ENCODE measurements at places on chromosomes 12 and 14.
A peak's percentile ranks its signal among the peaks of the same experiment; 100 is the strongest.

DNA sequence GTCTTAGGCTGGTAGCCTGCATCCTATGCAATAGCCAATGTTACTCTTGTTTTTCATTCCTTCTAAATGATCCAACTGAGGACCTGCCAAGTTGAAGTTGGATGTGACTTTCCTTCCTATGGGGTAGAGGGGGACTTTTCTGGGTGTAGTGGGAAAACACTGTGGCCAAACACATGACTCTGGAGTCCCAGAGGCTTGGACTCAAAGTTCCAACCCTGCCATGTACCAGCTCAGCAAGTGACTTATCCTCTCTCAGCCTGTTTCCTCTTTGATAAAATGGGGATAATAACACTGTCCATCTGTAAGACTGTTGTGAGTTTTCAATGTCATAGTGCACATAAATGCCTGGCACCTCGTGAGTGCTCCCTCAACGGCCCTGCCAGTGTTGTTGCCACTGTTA, 97.0 kb downstream of the ZFP36L1 start:
- no peak for DNase-seq

- no peak for DNase-seq
These were observed 100.9 kb upstream of the C14orf180 start for GRCh38 chr14:104478656-104479055.

DNA sequence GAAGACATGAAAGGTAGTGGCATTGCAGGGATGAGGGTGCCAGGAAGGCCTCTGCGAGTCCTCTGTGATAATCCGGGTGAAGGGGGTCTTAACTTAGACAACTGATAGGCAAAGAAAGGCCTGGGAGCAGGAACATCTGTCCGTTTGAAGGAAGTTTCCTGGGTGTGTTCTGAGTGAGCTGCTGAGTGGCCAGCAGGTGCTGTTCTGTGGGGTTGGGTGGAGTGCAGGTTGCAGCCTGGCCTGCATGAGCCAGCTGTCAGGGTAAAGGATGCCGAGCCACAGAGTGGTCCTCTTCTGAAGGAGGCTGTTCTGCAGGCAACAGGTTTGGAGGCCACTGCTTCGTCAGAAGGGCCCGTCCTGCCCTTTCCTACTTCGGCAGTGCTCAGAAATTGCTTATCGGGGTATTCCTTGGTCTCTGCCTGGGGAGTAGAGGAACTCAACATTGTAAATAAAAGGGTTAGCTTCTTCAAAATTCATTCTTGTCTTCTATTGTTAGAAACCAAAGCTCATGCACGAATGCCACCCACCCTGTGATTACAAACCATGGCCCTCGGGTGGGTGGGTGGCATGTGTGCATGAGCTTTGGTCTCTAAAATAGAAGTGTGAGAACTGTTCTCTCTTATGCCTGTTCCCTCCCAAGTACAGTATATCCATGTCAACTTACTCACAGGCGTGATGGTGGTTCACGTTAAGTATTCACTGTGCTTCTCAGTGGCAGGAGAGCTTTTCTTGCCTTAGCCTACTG, 118.9 kb downstream of the CHST11 start:
- DNase-seq = no peak

DNA sequence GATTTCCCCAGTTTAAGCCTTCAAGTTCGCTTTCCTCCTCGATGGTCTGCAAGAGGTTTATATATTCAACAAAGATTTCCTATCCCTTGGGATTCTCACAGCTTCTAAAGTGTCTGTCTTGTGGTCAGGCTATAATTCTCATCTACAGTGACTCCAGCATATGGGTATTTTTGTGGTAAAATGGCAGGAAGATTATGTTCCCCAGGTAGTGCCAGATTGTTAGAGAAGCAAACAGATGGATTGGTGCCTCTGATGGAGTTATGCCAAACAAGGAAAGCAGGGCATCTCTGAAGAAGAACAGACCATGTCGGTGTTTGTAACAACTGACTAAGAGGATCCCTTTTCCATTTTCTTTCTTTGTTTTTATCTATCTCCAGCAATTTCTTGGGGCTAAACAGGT, 5.5 kb upstream of the CCDC175 start:
- DNase-seq = no peak

GRCh38 chr14:67268426-67269150, 27.4 kb downstream of the PALS1 start:
- no peak for DNase-seq

DNA sequence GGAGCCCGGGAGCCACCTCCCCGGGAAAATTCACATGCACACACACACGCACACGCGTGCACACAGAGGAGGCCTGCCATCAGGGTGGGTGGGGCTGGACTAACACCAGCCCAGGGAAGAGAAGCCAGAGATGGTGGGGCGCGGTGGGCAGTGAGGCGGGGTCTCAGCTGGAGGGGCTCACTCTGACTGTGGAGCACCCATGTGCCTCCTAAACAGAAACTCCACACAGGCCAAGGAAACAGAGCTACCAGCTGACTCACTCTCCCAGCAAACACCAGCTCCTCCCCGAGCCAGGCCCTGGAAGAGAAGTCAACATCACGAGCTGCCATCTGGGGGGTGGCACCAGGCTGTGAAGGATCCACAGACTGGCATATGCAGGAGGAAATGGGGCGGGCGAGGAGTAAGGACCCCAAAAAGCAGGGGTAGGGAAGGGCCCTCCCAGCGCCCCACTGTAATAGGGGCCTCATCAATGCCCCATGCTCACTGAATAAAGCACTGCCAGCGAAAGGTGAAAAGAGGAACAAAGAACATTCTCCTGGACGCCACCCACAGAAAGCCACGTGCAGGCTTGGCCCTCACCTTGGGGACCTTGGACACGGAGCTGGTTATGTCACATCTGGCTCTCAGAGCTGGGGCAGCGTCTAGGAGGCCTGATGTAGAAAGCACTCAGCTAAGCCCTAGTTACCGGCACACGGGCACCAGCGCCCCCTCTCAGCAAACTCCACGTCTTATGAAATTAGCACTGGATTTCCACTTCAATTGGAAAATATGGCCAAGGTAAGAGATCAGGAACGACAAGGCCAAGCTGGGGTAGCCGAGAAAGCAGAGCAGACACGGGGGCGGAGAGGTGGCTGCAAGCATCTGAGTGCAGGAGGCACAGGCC, 8.4 kb upstream of the INF2 start:
- no peak for DNase-seq

- DNase-seq = no peak
These were observed 16.4 kb upstream of the LTBP2 start for GRCh38 chr14:74628418-74628817.

GRCh38 chr12:70049596-70050360, 193.5 kb upstream of the CNOT2 start:
- DNase-seq = no peak

GRCh38 chr14:97077253-97077653, 280.1 kb downstream of the VRK1 start:
- no peak for DNase-seq

DNA sequence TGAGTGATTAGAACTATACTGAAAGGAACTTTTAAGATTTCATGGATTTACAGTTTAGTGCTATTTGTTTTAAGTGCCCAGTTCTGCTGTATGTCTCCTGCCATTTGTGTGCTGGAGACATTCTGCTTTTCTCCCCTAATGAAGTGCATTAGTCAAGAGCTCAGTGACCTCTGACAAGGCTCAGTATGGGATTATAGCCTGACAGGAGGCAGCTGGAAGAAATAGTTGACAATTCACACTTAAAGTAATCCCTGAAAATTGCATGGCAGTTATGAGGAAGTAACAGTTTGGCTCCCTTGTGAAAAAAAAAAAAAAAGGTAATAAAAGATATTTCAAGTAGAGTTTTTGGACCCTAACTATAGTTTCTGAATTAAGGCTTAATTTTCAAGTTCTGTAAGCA, 70.3 kb downstream of the ALX1 start:
- no peak for DNase-seq

- DNase-seq = no peak
These were observed 89.1 kb downstream of the MIA2 start for GRCh38 chr14:39322807-39323206.

- DNase-seq = no peak
These were observed 352.7 kb downstream of the AEBP2 start for GRCh38 chr12:19792028-19792427.

DNA sequence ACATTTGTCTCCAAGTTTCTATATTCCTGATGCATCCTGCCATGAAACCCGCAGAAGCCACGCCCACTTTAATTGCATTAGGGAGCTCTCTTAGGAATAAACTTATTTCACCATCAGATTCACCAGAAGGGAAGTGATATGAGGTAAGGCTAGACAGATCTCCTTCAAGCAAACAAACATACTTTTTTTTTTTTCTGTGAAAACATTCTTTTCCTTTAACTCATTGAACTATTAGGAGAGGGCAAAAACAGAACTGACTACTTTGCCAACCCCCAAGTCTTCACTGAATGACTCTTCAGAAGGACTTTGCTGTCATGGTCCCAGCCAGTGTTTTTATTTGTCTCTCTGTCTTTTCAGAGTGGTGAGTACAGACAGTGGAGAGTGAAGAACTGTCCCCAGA, 48.4 kb downstream of the GTF2A1 start:
- DNase-seq = no peak

- DNase-seq = no peak
These were observed 12.9 kb downstream of the TBX3 start for GRCh38 chr12:114671066-114671442.

DNA sequence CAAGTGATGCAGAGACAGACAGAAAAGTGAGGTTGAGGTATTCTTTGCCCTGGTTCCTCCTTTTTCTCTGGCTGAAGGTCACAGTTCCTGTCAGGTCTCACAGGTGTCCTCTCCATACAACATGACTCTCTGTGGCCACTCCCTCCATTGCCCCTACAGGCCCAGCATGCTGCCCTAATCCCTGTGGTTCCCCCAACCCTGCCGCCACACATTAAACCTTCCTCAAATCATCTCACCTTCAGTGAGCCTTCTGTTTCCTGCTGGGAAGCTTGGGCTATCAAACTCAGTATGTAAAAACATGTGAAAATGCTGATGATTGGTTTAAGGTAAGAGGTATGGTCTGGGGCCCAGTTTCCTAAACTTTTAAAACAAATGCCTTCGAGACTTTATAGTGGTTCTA, 159.0 kb upstream of the E2F7 start:
- no peak for DNase-seq

- DNase-seq = no peak
These were observed 101.8 kb downstream of the PHETA1 start for GRCh38 chr12:111267144-111267543.

DNA sequence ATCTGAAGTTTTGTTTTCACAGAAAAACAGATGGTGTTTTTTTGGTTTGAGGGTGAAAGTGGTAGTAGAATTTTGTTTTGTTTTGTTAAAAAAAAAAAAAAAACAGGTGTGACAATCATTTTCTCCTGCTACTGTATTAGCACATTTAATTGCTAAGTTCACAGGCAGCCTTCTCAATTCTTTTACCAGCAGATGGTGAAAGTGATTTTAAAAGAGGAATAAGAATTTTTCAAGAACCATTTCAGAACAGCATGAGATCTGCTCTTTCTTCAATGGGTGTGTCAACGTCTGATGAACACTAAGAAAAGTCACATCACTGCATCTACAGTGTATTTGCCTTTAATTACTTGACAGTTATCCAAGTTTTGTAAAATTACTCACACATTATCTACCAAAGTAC, 303.7 kb upstream of the USP15 start:
- DNase-seq = no peak

- DNase-seq = no peak
These were observed 11.5 kb downstream of the KRT77 start for GRCh38 chr12:52691841-52692150.

DNA sequence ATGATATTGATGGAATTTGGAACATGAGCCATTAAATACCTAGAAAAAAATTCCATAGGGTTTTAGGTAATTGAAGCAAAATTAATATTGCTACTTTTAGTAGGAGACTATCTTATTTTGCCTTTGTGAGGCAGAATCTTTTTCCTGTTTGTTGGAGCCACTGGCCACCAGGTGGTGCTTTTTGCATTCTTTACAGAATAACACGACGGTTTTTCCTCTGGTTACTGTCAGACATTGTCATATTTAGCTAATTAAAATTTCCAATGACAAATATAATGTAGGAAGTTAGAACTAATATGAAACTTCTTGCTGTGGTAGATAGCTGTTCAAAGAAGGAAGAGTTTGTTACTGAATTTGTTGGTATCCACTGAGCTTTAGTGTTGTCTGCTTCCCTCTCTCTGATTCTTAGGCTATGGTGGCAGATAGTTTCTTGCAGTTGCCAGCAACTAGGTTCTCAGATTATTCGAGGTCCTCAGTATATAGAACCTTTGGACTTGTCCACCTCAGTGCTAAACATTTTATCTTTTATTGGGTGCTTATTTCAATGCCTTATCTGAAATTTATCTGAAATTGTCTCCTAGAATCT, 25.7 kb downstream of the RAB21 start:
- peak; percentile 10 for DNase-seq

- DNase-seq = no peak
These were observed 53.1 kb downstream of the SYNE3 start for GRCh38 chr14:95463171-95463901.

DNA sequence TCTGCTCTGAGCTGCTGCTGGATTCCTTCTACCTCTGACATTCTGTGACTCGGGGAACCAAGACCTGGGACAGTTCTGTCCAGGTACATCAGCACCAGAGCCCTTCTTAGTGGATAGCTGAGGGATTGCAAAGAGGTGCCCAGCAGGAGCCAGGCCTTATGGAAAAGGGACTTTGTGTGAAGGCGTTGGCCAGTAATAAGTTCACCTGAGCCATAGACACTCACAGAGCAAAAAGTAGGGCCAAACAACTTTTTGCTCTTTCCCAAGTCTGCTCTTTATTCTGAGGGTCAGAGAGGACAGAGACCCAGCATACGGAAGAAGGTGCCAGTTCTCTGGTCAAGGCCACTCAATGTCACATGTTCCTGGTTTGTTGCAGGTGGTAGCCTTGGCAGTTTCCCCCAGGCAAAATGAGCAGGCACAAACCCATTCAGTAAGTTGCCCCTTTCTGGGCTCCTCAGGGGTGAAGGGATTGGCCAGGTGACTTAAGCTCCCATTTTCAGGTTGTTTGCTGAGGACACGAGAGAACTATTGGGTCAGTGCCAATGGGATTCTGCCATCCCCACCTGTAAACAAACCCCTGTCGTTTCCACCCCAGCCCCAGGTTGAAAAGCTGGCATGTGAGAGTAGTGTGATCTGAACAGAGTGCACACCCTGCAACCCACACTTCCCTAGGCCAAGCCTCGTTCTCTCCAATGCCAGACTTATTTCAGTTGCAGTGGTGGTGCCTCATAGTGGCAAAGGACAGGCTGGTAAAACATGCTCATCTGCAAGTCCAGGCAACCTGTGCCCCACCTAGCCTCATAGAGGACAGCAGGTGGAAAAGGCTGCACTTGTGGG, 150.3 kb downstream of the SMOC1 start:
- DNase-seq = no peak

DNA sequence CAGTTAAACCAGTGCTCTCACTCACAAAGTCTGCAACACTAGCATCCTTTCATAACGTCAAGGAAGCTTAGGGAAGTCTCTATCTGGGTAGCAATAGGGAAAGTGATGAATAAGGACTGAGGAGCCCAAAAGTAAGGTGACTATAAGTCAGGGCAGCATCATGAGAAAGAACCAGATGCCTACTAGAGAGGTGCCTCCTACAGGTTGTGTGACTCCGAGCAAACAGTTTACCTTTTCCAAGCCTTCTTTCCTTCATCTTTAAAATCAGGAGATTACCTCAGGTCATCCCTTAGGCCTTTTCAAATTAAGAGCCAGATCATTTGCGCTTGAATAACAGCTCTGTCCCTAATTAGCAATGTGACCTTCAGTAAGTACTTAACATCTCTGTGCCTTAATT, 40.2 kb downstream of the RTN1 start:
- DNase-seq = no peak
